ENCODE measurements at places on chromosomes 3 and 15.

- DNase-seq = peak; percentile 60
Observed at GRCh38 chr15:75023872-75024636, 664 bp downstream of the PPCDC start.

GRCh38 chr3:184761075-184761841, 49.4 kb upstream of the MAGEF1 start:
- no peak for DNase-seq

DNA sequence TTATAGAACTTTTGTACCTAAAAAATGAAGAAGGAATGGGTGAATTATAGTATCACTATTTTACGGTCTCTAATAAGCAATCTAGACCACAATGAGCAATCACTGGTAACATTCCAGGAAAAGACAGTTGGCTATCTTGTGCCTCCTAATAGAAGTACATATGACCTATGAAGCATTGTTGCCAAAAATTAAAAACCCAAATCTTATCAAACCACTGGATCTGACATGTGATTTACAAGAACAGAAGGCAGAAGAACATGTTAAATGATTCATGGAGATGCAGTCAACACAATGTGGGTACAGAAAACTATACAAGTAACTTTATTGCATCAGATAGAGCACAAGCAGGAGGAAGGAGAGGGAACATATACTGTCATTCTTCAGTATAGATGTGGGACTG, 14.5 kb upstream of the HYKK start:
- DNase-seq = peak; percentile 34

- DNase-seq = no peak
Observed at GRCh38 chr3:44242721-44243120, 1.0 kb downstream of the TOPAZ1 start.

All from hematopoietic multipotent progenitor cell treated with erythropoietin and hydrocortisone succinate and interleukin-3 and kit ligand, for 8 days (in vitro differentiated cells).